Fibroblast of skin of scalp (primary cell): ENCODE measurements at places on chromosomes 4 and X.

GRCh38 chrX:115268421-115268820, 21.1 kb upstream of the LUZP4 start:
- DNase-seq: no peak

GRCh38 chr4:133921280-133922195, 280.1 kb downstream of the PABPC4L start:
- DNase-seq: peak; percentile 11

- no peak for DNase-seq
Measured at GRCh38 chrX:33207056-33207455, 4.3 kb downstream of the DMD start.

DNA sequence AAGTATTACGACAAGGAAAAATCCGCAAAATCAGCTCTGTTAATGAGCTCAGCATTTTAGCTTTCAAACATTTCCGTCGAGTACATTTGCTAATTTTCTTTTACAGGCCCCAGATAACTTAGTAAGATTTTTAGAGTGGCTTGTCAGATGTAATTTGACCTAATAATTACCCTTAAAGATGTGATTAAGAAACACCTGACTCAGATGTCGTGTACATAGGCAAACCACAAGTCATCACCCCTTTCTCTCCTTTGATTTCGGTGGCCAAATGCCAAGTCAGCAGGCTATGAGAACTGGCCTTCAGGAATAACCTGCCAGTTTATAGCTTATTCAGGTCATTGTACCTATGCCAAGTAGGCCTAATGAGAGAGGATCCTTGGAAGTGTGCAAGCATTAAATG, 369.6 kb downstream of the PCDH7 start:
- DNase-seq: no peak
